A549 treated with Hydrocortisone at 1 μM for 4 hours (cell line): ENCODE measurements at places on chromosomes 3 and 15. TPM values are rescaled to one million over a fixed set of nuclear protein-coding genes. Genes with fewer than 3 reads are reported as not detected.

The RPL14 gene
- total RNA-seq = 614 to 790 TPM (median 760 TPM) in 5 replicates

The TERC gene
- 0.91 TPM in 1 of 5 replicates, not detected in the others for total RNA-seq

The GHSR gene
- not detected in 5 replicates for total RNA-seq

The IQCF2 gene
- not detected in 5 replicates for total RNA-seq

The UNC13C gene
- 0.01 TPM in 1 of 5 replicates, not detected in the others for total RNA-seq

The TUBGCP4 gene
- total RNA-seq = 4.7 to 6.8 TPM (median 6.0 TPM) in 5 replicates

The CKMT1A gene
- total RNA-seq = 1.7 to 2.8 TPM (median 2.7 TPM) in 5 replicates

The SCAANT1 gene
- total RNA-seq = not detected in 5 replicates

The PLSCR5 gene
- total RNA-seq = not detected in 5 replicates

The PPM1L gene
- total RNA-seq = 0.37 to 0.91 TPM (median 0.56 TPM) in 5 replicates

The APOD gene
- total RNA-seq = 0.86 to 1.4 TPM (median 1.2 TPM) in 5 replicates
